ENCODE measurements at places on chromosomes 1 and 21. TPM values are rescaled to one million over a fixed set of nuclear protein-coding genes. Genes with fewer than 3 reads are reported as not detected.

Gene ZNF648
- not detected for total RNA-seq

DNA sequence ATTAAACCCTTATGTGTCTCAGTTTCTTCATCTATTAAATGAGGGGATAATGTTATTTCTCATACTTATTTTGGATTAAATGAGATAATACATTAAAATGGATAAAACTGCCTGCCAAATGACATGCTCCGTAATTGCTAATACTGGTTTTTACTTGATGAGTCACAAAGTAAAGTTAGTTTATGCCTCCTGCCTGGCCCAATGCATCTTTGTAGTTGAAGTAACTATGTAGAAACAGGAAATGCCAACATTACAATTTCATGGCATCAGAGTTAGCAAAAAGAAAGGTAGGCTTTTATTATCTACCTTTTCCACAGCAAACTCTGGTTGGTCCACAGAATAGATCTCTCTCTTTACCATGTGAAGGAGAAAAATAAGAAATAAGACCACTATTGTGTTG, 214.5 kb downstream of the TBX15 start:
- no peak for DNase-seq

- peak; percentile 8 for DNase-seq
These were observed 284.6 kb upstream of the DPYD start for GRCh38 chr1:98205291-98206017.

DNA sequence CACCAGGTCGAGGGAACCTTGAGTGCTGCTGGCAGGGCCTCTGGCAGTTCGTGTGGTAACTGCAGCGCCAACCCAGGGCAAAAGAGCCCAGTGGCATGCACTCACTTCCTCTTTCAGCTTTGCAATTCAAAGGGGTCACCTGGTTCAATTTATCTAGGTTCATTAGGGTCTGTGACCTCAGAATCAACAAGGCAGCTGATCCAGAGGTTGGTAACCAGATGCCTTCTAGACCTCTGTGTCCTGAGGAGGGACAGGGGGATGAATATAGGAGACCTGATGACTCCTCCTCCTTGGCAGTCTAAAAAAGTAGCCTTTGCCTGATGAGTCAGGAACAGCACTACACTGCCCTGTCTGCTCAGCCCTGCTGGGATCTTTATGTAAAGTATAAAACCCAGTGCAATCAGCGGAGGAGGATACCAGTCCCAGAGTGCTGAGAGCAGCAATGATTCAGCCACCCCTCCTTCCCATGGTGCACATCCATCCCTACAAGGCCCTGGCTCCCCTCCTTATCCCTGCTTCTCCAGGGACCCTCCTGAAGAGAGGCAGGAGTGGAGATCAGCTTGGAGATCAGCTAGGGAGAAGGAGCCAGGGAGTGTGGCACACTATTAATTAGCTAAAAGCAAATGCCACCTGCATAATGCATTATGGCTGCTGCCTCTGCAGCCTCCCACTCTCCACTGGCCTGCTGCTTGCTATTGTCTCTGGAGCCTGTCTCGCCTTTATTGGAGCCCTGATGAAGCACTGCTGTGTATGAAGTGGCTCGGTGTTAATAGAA, 11.2 kb upstream of the FMOD start:
- no peak for DNase-seq

Gene NR1I3
- not detected for total RNA-seq

- DNase-seq: no peak
These were observed 145.1 kb upstream of the MAGI3 start for GRCh38 chr1:113245252-113245651.
